Hepatocyte (in vitro differentiated cells): ENCODE measurements at places on chromosomes 6 and 20. TPM values are rescaled to one million over a fixed set of nuclear protein-coding genes. Genes with fewer than 3 reads are reported as not detected.

The LAMA4 gene
- total RNA-seq = 18.9 and 19.1 TPM in 2 replicates

The USP49 gene
- total RNA-seq = 2.2 and 2.4 TPM in 2 replicates

The GPR6 gene
- total RNA-seq = not detected in 2 replicates

The KCNB1 gene
- 0.37 and 0.44 TPM in 2 replicates for total RNA-seq

The LST1 gene
- not detected in 2 replicates for total RNA-seq

- no peak for DNase-seq
Measured at GRCh38 chr20:45032781-45033180, 66.5 kb downstream of the STK4 start.

- peak; percentile 66 for DNase-seq
Measured at GRCh38 chr6:3751077-3751729, at the start of gene PXDC1. TSS of gene PXDC1 (minus strand) at chr6:3751713. CDS start at chr6:3751531, 182 bp downstream.

- no peak for DNase-seq
Measured at GRCh38 chr6:161200610-161201370, 73.1 kb downstream of the AGPAT4 start.

DNA sequence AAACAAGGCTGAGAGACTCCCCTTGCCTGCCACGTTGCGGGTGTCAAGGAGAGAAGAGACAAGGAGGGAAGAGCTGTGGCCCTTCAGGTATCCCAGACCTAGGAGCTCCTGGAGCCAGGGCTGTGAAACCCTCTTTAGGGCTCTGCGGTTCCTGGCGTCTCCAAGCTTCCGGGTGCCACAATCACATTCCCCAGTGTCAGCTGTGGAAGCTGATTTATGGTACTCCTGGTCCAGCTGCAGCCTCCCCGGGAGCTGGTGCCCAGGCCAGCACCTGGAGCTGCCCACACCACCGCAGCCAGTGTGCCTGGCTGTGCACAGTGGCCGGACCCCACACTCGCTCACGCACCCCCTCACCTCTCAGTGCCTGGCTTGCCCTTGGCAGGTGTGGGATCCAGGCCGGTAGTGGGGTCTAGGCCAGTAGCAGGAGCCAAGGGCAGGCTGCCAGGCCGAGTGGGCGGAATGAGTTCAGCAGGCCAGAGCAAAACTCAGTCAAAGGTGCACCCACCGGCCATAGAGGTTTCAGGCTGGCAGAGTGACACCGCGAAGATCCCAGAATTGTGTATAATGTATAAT, 58.9 kb upstream of the L3MBTL3 start:
- DNase-seq = no peak

- no peak for DNase-seq
Measured at GRCh38 chr6:5778317-5778857, 228.3 kb downstream of the NRN1 start.

GRCh38 chr6:169934699-169935347, 183.4 kb downstream of the ERMARD start:
- no peak for DNase-seq

GRCh38 chr6:41713159-41713649, 22.2 kb downstream of the TFEB start:
- DNase-seq = no peak

DNA sequence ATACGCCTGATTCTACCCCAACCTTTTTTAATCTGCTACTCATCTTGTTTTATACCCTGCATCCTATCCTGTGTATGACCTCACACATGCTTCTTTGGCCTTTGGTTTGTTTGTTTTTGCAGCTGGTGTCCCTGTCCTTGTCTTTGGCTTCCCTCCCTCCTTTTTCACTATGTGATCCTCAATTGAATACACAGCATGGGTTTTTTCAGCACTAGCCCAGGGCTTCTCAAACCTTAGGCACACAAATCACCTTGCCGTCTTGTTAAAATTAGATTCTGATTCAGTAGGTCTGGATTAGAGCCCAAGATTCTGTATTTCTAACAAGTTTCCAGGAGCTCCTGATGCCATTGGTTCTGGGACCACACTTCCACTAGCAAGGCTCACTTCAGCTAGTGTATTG, 321.5 kb upstream of the MAN1A1 start:
- no peak for DNase-seq

DNA sequence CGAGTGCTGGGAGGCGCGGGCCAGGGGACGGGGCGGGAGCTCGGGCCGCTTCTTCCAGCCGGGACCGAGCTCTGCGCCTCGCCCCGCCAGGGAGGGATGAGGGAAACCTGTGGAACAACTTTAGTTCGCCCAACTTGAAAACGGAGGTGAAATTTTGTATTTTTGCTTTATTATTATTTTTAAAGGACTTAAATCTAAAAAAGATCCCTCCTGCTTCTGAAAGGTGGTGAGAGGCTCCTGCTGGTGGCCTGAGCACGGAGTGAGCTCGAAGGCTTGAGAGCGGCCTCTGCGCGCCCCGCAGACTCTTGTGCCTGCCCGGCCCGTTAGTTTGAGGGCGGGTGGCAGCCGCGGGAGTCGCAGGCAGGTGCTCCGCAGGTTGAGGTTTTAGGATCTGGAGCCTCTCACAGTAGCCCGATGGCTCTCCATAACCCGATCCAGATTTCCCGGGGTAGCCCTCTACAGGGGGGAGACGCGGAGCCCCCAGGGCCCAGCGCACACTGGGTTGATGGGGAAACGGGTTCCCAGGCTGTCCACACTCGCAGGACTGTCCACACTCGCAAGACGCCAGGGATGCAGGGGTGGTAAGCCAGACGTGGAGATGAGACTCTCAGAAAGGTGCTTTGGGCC, 46.2 kb upstream of the SUPT3H start:
- peak; percentile 27 for DNase-seq

DNA sequence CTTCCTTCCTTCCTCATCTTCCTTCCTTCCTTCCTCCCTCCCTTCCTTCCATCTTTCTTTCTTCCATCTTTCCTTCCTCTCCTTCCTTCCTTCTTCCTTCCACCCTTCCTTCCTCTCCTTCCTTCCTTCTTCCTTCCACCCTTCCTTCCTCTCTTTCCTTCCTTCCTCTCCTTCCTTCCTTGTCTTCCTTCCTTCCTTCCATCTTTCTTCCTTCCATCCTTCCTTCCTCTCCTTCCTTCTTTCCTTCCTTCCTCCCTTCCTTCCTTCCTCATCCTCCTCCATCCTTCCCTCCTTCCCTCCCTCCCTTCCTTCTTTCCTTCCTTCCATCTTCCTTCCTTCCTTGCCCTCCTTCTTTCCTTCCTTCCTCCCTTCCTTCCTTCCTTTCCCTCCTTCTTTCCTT, 361.4 kb upstream of the TSHZ2 start:
- no peak for DNase-seq

DNA sequence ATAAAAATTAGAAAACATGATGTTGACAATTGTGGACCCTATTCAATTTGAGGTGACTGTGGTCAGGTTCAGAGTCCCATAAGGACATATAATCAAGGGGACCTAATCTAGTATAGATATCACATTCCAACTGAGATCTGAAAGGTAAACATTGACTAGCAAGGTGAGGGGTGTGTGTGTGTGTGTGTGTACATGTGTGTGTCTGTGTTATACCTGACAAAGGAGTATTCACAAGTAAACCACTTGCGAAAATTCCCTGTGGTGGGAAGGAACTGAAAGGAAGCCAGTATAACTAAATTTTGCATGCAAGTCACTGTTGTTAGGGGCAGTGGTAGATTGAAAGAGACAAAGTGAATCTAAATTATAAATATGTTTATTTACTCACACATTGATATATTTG, 723.7 kb downstream of the COL12A1 start:
- DNase-seq = no peak

DNA sequence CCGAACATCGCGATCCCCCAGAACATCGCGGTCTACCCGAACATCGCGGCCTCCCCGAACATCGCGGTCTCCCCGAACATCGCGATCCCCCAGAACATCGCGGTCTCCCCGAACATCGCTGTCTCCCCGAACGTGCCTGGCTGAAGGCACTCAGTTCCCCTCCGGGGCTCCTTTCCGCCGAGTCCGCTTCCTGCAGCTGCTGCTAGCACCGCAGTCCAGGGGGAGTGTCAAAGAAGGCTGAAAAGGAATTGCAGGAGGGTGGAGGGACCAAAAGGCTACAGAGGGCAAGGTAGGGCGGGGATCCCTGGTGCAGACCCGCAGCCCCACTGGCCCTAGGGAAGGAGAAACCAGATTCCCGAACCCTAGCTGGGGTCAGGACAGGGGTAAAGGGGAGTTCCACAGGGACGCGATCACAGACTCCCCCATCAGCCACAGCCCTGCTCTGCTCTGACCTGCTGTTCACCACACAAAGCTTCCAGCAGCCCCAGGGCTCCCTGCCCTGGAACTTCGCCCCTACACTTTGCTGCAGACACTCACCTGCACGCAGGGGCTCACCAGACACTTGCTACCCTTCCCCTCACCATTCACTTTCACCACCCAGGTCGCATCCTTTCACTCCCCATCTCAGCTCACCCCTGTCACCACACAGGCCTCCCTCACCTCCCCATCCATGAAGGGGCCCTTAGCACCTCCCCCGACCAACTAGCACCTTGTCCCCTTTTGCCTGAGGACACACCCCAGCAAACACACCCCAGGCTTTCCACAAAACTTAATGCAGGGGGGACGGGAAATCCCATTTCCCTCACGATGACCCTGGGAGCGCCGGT, 1.7 kb downstream of the ULBP1 start:
- peak; percentile 28 for DNase-seq
